ENCODE measurements at places on chromosomes 7 and 10.

- no peak for DNase-seq
Observed at GRCh38 chr7:43039346-43039745, 73.1 kb upstream of the HECW1 start.

- no peak for DNase-seq
Observed at GRCh38 chr10:131621784-131622624, 278.8 kb upstream of the PPP2R2D start.

DNA sequence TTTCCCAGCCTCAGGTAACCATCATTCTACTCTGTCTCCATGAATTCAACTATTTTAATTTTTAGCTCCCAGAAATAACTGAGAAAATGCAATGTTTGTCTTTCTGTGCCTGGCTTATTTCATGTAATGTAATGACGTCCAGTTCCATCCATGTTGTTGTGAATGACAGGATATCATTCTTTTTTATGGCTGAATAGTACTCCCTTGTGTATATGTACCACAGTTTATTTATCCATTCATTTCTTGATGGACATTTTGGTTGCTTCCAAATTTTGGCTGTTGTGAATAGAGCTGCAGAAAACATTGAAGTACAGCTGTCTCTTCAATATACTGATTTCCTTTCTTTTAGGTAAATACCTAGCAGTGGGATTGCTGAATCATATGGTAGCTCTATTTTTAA, 10.5 kb downstream of the ATRNL1 start:
- DNase-seq, result no peak

DNA sequence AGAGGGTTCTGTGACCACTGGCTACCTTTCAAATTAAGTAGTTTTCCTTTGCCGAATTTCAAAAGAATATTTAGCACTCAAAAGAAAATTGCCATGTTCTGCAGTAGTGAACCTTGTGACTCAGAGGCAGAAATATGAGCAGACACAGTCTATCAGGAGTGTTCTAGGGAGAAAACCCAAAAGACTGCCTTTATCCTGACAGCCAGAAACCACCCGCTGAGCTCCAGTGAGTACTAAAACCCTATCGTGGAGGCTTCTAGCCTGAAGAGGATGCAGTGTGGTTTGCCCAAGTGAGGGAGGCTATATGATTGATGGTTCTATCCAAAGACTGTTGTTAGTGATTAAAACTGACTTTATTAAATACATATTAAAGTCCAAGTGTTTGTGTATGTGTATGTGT, 21.9 kb downstream of the CHRM2 start:
- DNase-seq, result no peak

- DNase-seq, result no peak
Observed at GRCh38 chr7:114088470-114088940, 169.7 kb upstream of the PPP1R3A start.

- DNase-seq, result no peak
Observed at GRCh38 chr10:100186253-100187212, 704 bp upstream of the ERLIN1 start.

GRCh38 chr10:52949899-52950298, 177.3 kb upstream of the MBL2 start:
- peak; percentile 21 for DNase-seq

GRCh38 chr10:75244487-75245353, 9.0 kb upstream of the COMTD1 start:
- DNase-seq, result no peak

- no peak for DNase-seq
Observed at GRCh38 chr7:8343556-8343955, 81.6 kb upstream of the ICA1 start.

GRCh38 chr10:119251315-119251708, 43.9 kb downstream of the GRK5 start:
- DNase-seq, result no peak

DNA sequence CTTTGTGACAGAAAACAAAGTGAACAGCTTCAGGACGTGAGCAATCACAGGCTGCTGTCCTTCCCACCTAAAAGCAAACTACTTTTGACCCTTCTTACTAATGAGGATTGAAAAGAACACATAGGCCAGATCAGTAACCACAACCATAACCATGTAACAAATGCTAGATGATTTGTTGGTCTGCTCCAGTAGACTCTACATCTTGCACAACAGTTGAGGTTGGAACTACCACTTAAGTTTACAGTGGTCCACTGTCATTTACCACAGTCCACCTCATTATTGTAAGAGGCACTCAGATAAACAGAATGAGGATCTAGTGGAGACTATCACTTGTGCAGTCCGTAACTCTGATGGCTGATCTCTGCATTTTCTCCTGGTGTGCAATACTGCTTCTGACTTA, 27.8 kb downstream of the NET1 start:
- DNase-seq, result no peak

- DNase-seq, result peak; percentile 78
Observed at GRCh38 chr10:135132-135600, at the start of gene ZMYND11. ZMYND11 (plus strand) TSS chr10:135455; CDS start chr10:180013, 44,558 bp downstream.

- no peak for DNase-seq
Observed at GRCh38 chr7:37230221-37230620, 218.4 kb downstream of the ELMO1 start.

- DNase-seq, result no peak
Observed at GRCh38 chr10:28320090-28320489, 17.2 kb upstream of the MPP7 start.

DNA sequence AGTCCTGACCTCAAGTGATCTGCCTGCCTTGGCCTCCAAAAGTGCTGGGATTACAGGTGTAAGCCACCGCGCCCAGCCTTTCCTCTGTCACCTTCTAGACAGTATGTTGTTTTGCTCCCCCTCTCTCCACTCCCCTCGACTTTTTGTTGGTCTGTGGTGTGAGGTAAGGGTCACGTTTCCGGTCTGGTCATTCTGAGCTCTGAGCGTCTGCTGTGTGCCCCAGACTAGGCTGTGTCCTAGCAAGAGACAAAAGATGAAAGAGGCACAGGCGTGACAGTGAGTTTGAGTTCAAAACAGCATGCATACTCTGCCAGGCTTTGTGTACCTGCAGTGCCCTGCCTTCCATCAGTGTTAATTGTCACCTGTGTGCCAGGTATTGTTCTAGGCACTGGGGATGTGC, 87.4 kb upstream of the PPIF start:
- no peak for DNase-seq

DNA sequence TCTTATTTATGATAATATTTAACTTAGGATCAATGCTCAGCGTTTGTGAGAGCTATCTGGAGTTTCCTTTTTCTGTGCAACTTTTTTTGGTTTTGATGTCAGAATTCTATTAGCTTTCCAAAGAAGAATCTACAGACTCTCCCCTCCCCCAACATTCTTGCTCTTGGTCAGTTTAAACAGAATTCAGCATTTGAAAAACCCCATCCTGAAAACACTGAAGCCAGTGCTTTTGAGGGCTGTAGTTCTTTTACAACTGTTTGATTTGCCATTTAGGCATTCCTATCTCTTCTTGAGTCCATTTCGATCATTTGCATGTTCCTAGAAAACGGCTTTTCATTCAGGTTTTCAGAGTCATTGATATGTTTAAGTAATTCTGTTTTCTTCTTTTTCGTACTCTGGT, 15.6 kb upstream of the CXCL12 start:
- DNase-seq, result no peak

DNA sequence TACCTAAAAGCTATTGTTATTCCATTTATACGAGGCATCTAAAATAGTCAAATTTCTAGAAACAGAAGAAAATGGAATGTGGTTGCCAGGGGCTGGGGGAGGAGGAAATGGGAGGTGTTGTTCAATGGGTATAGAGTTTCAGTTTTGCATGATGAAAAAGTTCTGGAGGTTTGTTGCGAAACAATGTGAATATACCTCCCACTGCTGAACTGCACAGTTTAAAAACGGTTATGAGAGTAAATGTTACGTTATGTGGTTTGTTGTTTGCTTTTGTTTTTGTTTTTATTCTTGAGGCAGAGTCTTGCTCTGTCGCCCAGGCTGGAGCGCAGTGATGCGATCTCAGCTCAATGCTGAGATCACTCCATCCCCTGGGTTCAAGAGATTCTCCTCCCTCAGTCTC, 64.9 kb upstream of the NRBF2 start:
- no peak for DNase-seq

- no peak for DNase-seq
Observed at GRCh38 chr10:75828413-75828812, 397.0 kb downstream of the LRMDA start.

GRCh38 chr7:126083014-126083413, 1153.4 kb upstream of the POT1 start:
- DNase-seq, result no peak

GRCh38 chr10:98377001-98377400, 38.0 kb downstream of the PYROXD2 start:
- DNase-seq, result no peak

- DNase-seq, result no peak
Observed at GRCh38 chr10:113780681-113781250, 29.3 kb downstream of the PLEKHS1 start.

DNA sequence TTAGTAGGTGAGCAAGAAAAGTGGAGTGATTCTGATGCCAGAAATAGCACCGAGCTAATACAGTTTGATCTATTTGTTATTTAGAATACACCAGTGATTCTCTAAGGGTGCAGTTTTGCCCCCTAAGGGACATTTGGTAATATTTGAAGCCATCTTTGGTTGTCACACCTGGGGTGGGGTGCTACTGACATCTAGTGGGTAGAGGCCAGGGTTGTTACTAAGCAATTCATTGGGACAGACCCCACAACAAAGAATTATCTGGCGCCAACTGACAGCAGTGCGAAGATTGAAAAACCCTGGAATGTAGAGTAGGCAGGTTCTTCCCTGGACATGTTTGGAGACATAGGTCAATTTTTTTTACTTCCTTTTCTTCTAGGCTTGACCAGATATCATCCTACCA, 14.6 kb downstream of the PALS2 start:
- DNase-seq, result peak; percentile 70

DNA sequence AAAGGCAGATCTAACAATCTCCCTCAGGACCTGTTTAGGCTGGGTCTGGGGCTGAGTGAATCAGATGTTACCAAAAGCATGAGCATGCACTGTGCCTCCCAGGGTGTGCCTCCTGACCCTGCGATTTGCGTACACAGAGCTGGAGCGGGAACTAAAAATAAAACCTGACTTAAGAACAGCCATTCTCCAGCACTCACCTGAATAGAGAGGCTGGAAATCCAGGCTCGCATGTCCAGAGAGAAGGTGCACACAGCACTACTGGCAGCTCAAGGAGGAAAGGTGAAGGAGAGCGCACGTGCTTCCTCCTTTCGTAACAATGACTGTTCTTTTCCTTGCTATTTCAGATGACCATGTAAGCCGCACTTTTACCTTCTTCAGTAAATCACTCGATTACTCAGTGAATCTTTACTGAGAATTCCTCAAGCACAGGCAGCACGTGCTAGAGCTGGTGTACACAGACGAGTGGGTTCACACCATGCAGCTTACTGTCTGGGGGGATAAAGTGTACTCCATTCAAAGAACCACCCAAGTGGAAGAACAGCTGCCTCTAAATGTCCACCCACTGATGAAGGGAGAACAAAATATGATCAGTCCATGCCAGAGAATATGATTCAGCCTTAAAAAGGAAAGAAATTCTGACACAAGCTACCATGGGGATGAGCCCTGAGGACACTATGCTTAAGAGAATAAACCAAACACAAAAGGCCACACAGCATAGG, 45.6 kb downstream of the SFMBT2 start:
- DNase-seq, result no peak

DNA sequence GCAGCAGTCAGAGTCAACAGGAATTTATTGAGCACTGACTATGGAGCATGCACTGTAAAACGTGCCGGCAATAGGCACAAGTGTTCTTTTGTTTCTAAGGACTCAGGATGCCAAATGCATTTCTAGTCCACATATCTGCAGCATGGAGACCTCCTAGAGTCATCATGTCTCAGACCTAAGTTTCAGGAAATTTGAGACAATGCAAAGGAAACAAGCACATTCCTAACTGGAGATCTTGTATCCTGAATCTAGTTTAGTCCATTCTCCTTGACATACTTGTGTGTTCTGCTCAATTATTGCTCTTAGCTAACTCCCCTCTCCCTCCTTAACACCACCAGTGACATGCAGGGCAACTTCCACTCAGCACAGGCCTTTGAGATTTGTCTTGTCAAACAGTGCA, 173.2 kb downstream of the ZNF438 start:
- DNase-seq, result no peak

- no peak for DNase-seq
Observed at GRCh38 chr10:98172495-98172894, 38.0 kb downstream of the R3HCC1L start.

DNA sequence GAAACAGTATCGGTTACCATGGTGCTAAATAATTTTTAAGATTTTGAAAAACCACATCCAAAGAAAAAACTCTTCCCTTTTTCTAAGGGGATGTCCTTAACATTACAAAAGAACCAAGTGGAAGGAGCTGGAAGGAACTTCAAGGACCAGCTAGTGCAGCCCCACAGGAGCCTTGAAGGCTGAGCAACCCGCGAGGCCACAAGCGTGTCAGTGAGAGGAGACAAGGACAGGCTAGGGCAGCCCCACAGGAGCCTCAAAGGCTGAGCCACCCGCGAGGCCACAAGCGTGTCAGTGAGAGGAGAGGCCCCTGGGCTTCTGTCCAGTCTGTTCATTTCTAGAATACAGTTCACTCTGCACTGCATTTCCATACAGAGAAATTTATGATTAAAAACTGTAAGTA, 80.1 kb upstream of the ATP6V0A4 start:
- no peak for DNase-seq

DNA sequence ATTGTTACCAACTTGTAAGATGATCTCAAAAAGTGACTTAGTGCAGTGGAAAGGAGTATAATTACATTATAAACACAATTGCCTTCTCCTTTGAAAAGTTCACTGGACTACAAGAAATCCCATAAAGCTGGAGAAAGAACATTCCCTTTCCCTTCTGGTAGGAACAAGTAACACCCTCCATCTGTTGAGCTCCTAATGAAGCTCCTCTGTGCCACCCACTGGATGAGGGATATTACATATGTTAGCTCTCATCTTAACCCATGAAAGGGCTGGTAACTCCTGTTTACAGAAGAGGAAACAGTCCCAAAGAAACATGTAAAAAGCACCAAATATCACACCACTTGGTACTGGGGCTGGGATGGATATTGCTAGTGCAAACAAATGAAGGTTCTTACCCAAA, 8.1 kb downstream of the PGAM1 start:
- peak; percentile 59 for DNase-seq

- DNase-seq, result peak; percentile 86
Observed at GRCh38 chr7:155003376-155004214, 671 bp upstream of the PAXIP1 start.

GRCh38 chr10:69731184-69731583, 70.5 kb upstream of the COL13A1 start:
- DNase-seq, result peak; percentile 30

DNA sequence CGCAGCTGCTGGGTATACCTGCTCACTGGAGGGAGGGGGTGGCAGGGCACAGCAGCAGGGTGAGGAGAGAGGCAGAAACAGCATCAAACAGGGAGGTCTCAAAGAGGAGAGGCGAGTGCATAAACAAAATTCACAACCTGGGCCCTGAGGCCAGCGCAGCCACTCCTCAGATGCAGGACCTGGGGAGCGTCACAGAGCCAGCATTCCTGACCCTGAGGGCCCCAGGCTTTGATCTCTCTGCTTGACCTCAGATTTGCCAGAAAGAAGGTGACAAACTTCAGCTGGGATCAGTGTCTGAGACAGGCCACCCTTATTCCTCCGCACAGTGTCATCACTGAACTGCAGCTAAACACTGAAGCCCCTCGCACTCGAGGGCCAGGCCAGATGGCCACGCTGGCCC, 25.6 kb downstream of the NOD1 start:
- DNase-seq, result no peak
